Stimulated activated CD8-positive, alpha-beta memory T cell treated with anti-CD3 and anti-CD28 coated beads, Interleukin-2, amount 100 ng/mL, for 1 hour (primary cell): ENCODE measurements at places on chromosomes 16 and 17.

GRCh38 chr16:64470916-64471315, 650.9 kb downstream of the CDH11 start:
- DNase-seq: no peak

GRCh38 chr17:82871056-82871775, 31.4 kb upstream of the ZNF750 start:
- DNase-seq: no peak

DNA sequence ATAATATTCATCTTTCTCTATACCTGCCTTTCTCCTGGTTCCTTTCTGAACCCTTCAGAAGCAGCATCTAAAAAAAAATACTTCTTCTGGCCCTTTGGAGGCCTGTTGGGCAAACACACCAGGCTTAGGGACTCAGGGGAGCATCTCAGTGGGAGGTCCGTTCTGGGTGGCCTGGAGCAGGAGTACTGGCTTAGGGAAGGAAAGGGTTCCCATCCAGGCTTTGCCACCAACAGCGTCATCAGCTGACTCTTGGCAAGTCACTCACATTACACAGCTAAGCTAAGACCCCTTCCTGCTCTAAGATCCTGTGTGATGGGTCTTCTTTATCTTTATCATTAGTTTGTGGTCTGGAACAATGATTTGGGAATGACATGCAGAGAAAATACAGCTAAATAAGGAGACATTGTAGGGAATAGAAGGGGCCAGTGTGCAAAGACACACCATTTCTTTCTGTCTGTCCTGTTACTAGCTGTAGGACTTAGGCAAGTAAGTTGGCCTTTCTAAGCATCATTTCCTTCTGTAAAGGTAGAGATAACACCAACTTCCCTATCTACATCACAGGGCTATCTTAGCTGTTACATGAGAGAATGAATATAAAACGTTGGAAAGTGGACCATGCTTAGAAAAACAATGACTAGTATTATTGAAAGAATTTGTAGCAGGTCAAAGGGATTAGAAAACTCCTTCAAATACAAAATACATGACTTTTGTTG, 9.9 kb downstream of the PCTP start:
- DNase-seq: no peak

- no peak for DNase-seq
These were observed 159.5 kb upstream of the CACNG5 start for GRCh38 chr17:66675273-66675990.

DNA sequence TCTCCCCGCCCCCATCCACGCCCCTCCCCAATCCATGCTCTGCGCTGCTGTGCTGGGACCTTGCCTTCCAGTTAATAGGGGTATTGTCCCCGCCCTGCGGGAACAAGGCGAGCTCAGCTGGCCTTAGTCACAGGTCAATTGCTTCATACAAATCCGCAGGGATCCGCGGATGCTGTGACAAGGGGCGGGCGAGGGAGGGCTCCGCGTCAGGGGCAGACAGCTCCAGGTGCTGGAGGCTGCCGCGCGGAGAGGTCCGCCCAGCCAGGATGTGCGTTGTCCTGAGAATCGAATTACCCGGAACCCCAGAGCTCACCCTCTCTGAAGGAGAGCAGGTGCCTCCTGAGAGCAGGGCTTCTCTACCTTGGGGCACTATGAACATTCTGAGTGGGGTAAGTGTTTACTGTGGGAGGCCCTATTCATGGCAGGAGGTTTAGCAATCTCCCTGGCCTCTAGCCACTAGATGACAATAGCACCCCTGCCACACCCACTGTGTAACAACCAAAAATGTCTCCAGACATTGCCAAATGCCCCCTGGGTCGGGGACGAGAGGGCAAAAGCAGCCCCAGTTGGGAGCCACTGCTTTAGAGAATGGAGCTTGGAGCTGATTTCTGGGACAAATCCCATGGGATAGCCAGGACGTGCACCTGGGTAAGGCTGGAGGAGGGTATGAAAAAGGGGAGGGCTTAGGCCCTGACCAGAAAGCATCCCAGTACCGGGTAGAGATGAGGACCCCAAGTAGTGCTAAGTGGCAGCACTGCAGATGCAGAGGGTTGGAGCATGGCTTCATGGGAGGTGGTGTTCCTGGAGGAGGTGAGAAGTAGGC, 138.2 kb downstream of the CYLD start:
- no peak for DNase-seq

- DNase-seq: no peak
These were observed 27.0 kb downstream of the ATP6V0A1 start for GRCh38 chr17:42485680-42486079.

DNA sequence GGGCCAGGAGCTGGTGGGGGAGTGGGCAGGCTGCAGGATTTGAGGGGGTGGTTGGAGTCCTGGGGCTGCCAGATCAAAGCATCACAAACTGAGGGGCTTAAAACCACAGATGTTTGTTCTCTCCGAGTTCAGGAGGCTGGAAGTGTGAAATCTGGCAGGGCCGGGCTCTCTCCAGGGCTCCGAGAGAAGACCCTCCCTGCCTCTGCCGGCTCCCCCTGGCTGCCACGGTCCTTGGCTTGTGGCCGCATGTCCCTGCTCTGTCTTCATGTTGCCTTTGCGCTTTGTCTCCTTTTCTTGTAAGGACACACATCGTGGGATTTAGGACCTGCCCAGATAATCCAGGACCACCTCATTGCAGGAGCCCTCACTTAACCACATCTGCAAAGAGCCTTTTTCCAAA, 139.8 kb upstream of the GSE1 start:
- DNase-seq: no peak

GRCh38 chr16:86335266-86336172, 174.8 kb upstream of the FOXF1 start:
- no peak for DNase-seq

DNA sequence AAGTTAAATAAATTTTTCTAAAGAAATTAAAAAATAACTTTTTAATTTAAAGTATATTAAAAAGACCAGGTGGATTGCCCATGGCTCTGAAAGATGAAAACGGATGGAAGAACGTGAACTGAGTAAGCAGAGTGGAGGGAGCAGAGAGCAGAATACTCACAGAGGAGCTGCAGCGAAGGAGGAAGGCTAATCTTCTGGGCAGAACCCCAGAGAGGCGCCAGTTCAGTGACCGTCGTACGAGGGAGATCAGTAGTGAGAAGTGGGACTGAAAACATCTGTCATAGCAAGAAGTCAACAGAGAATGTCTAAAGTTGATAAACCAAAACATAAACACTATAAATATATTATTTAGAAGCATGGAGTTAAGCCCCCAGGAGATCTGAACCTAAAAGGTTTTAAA, 34.9 kb downstream of the UBE2G1 start:
- no peak for DNase-seq

- no peak for DNase-seq
These were observed 20.7 kb downstream of the GRB2 start for GRCh38 chr17:75384751-75385150.

DNA sequence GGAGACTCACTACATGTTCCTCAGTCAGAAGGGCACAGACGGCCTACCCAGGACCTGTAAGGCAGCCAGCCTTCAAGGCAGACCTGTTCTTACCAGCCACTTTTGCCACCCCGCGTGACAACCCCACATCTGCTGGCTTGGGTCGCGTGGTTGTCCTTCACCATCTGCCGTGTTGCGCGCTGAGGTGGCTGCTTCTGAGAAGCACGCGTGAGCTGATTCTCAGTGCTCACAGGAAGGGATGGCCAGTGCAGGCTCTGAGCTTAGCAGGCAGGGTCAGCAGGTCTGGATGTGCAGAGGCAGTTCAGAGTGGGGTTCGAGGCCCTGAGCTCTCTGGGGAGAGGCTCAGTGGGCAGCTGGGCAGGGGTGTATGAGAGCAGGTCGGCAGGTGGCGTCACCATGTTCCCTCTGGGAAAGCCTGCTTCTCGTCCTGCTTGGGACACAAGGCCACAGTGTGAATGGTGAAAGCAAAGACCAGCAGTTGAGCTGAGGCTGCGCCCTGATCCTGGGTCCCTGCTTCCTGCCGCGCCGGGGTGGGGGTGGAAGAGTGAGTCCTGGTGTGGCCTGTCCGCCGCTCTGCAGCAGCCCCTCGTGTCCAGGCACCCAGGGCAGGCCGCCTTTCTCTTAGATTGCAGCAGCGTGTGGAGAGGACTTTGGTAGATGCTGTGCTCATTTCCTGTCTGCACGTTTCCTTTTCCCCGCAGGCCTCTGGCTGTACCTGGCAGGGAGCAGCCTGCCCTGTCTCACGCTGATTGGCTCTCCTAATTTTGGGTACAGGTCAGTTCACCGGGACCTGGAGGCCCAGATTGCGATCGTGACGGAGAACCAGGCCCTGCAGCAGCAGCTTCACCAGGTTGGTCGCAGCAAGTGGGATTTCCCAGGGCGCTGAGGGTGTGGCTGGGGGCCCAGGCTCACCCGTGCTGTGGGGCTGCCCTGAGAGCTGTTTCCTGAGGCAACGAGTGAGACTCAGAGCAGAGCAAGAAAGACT, 36.0 kb downstream of the PGS1 start:
- peak; percentile 20 for DNase-seq

- DNase-seq: no peak
These were observed 452.5 kb upstream of the CCL2 start for GRCh38 chr17:33802349-33803198.

GRCh38 chr16:74200921-74201320, 95.7 kb upstream of the PSMD7 start:
- DNase-seq: no peak

- no peak for DNase-seq
These were observed 28.9 kb upstream of the PRM1 start for GRCh38 chr16:11309895-11310633.
